Stimulated activated CD8-positive, alpha-beta memory T cell treated with anti-CD3 and anti-CD28 coated beads, Interleukin-12 subunit alpha, Interleukin-12 subunit beta, amount 100 ng/mL, for 1 hour (primary cell): ENCODE measurements at places on chromosomes 7 and 10.
A peak's percentile ranks its signal among the peaks of the same experiment; 100 is the strongest.

DNA sequence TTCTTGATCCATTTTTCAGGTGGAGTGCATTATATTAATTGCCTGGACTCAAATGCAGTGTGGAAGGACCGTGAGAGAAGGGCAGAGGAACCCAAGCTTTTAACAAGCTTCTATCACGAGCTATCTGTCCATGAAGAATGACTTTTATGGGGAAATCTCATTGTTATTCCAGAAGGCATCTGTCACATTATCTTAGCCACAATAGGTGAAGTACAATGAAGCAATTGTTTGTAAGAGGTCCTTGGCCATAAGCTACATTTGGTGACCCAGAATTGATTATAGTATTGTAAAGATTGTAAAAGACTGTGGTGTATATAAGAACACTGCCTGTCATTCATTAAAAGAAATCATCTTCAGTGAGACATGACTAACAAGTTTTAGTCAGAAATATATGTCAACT, 58.6 kb upstream of the RELN start:
- no peak for DNase-seq

DNA sequence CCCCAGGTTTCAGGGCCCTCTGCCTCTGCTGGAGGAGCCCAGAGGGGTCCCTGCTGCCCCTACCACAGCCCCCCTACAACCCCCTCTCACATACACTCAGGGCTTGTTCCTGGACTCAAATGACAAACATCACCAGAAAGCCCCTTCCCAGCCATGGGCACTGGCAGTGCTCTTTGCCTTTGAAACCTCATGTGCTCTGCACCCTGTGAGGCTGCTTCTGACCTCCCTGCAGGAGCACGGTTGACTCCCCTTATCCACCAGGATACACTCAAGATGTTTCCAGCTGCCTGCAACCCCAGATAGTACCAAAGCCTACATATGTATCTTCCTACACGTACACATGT, 3.5 kb upstream of the ADIRF start:
- DNase-seq, result no peak

DNA sequence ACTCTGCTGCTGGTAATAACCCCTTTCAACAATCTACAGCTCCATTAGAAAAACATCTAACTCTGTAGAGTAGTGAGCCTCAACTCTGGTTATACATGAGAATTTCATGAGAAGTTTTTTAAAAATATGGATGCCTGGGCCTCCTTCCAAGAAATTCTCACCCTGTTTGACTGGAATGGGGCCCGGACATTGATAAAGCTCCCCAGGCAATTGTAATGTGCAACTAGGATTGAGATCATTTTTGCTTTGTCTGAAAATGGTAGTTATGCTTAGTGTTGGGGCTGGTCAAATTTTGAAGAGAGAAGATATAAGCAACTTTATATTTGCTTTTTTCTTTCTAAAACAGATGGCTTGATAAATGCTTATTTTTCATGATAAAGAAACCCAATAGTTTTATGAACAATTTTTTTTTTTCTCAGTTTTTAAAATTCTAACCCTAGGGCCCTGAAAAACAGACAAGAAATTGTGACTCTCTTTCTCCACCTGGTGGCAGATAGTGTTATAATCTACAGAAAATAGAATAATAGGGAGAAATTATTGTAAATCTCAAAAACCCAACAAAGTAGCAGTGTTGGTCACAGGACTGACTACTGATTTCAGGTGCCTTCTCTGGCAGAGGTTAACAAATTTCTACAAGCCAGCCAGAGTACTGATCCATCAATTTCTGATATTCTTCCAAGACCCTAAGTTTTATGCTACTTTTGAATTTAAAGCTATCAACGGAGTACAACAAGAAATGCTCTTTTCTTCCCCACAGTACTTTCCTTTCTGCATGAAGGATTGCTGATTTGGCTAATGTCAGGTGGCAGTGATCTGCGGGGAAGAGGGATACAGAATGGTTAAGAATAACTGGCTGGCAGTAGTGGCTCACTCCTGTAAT, 174.8 kb downstream of the DKK1 start:
- DNase-seq, result no peak

GRCh38 chr10:72104472-72105097, 16.2 kb upstream of the SPOCK2 start:
- no peak for DNase-seq

DNA sequence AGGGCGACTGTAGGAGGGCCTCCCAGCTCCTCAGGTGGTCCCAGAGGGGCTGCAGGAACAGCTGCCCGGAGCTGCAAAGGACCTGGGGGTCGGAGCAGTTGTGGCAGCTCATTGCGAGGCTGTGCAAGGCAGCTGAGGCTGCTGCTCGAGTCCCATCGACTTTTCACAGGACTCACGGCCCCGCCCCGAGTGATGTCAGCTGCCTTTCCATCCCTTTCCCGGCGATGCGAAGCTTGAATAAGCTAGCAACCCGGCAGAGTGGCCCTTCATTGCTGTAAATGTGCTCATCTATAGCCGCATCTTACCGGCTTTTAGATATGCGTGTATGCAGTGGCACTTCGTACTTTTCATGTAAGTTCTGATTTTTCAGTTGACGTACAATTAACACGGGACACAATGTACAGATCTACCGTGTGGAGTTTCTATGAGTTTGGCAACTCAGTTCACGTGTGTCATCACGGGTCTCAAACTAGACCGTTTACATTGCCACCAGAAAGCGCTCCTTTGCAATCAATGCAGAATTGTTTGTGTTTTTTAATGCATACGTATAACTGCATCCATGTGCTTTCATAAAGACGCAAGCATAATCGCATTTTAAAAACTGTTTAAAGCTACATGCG, at the start of gene CH25H:
Gene CH25H, minus strand, starts transcription at position 137 of the 620 bp plus-strand sequence. Its CDS starts 25 bp downstream, at position 112.
- DNase-seq, result no peak

DNA sequence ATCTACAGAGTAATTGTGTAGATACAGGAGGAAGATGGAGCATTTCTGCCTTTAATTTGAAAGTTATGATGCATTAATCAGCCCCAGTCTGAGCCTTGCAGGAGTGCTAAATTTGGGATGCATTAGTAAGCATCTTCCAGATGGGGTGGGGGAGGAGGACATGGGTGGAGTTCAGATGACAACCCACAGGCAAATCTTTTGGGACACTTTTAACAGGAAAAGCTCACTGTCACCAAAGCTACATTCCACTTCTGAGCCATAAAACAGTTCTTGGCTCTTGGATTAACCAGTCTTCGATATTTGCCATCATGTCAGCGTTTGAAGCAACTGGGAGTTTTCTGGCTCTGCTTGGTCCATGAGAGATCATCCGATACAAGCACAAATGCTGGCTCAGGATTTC, 121.1 kb downstream of the CXCL12 start:
- no peak for DNase-seq

GRCh38 chr7:82126576-82126975, 317.0 kb downstream of the CACNA2D1 start:
- DNase-seq, result no peak

DNA sequence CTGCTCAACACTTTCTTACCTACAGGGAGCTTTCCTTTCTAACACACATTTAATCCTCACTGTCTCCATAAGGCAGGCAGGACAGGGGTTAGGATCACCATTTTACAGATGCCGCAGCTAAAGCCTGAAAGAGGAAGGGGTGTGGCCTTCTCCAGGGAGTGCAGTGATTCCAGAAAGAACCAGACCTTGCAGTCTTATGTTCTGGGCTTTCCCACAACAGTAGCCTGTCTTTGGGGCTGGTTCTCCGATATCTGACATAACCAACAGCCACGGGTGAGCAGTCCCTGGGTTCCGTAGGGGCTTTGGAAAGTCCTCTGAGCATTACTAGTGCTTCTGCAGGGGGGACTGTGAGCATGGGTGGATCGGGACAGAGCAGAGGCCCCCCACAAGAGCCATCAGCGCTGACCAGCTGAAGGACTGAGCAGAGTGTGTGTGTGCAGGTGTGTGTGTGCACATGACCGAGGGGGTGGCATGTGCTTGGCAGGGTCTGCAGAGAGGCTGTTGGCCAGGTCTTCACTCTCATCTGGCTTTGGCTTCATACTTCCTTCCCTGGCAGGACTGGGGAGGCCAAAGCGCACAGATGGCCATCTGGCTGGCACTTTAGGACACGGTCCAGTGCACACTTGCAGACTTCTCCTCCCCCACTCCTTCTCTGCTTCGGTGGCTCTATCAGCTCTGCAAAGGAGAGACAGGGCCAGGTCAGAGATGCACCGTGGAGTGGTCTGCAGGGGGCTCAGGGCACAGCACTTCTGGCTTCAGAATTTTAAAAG, 400.3 kb downstream of the RPS24 start:
- DNase-seq, result no peak

DNA sequence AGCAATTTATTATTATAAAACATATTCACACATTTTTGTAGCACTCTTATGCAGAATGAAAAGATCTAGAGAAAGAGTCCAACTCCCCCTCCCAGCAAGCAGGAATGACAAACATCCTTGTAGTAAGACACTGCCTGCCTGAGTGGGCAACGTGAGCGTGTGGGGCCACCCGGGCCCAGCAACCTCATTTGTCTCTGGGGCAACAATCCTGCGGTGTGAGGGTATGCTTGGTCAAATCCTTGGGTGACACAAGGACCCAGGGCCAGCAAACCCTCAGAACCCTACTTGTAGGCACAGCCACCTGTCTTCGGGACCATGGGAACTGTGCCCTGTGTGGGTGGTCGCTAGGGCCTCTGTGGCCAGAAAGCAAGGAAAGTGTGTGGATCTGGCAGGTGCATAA, 10.7 kb downstream of the RHEB start:
- no peak for DNase-seq

DNA sequence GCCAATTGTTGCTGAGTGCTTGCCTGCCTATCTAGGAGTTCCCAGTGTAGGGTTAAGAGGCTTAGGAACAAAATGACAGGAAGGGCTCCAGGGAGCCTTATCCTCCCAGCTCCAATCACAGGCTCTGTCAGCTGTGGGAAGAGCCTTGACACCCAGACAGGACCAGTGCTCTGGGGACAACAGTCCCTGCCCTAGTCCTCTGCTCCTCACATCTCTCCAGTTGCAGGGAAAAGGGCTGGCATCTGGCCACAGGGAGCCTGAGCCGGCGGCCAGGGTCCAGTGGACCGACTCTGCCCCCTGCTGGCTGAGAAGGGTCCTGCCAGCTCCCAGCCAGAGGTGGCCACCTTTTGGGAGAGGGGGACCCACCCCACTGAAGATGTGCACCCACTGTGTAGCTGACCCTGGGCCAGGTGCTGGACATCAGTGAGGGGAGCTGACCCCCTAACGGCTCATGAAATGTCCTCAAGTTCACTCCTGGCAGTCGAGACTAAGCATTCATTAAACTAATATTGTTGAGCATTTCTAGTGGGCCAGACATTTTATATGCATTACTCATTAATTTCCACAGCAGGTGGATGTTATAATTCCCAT, 17.6 kb downstream of the DNAJB12 start:
- DNase-seq, result peak; percentile 51

DNA sequence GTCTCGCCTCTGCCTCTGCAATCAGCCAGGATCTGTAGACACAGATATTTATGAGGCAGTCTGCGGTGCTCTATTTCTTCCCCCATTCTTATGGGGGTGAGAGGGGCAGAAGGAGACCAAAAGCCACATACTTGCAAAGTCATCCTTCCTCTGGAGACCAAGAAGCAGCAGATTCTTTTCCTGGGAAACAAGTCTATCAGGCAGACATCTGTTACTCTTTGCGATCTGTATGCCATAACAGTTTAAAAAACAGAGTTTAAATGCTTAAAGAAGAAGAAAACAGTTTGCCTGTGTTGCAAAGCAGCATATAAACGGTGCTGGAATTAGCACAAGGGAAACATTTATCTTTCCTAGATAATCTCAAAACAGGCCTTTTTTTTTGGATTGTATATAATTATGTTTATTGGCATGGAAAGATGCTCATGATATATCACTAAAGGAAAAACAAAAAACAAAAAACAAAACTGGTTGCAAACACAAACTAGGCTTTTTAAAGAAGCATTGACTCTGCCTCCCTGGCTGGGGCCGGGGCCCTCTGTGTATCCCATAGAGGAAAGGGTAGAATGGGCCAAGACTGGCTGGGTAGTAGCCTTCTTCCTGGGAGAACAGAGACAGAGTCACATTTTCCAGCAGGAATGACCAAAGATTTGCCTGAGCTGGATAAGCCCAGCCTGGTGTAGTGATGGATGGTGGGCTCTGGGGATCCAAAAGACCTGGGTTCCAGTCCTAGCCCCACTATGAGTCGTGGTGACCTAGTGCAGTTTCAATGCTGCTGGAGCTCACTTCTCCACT, 50.4 kb downstream of the RGS10 start:
- DNase-seq, result no peak

- no peak for DNase-seq
Measured at GRCh38 chr7:36792421-36792820, 68.1 kb upstream of the AOAH start.

GRCh38 chr7:128904381-128905197, 5.9 kb downstream of the KCP start:
- DNase-seq, result no peak

DNA sequence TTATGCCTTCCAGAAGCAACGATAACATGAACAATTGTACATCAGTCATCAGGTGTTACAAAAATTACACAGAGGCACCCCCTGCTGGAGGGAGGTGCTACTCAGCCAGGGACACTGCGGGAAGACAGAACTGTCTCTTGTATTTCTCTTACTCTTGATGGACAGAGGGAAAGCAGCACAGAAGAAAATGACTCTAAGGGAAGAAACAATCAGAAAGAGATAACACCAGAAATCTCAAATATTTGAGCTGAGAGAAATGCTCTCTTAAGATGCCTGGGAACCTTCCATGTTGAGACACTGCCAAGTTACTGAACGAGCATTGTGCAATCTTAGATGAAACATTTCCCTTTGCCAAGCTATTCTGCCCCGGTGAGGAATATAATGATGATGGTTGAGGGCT, 227.6 kb upstream of the NPSR1 start:
- no peak for DNase-seq

- no peak for DNase-seq
Measured at GRCh38 chr10:122744257-122744656, 44.6 kb upstream of the C10orf120 start.

DNA sequence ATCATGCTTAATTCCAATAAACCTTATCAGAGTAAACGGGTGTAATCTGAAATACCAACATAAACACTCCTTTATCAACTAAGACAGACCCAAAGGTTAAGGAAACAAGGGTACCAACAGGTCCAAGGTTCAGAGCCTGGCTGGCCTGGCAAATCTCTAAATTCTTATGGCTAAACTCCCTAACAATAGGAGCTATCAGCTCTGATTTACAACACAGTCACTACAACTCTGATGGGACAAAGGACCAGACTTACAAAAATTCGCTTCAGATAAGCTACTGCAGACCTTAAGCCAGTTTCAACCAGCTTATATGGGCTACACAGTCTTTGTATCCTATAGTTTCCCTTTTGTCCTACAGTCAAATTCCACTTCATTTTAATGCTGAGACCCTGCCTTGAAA, 381.9 kb downstream of the ZWINT start:
- no peak for DNase-seq

GRCh38 chr10:126135177-126135576, 238.8 kb downstream of the FANK1 start:
- DNase-seq, result no peak

- DNase-seq, result no peak
Measured at GRCh38 chr7:123154231-123154860, 45.4 kb downstream of the SLC13A1 start.

GRCh38 chr7:148466120-148466519, 124.4 kb upstream of the C7orf33 start:
- DNase-seq, result no peak

- DNase-seq, result no peak
Measured at GRCh38 chr10:58054881-58055280, 212.8 kb downstream of the IPMK start.
